Renal cortical epithelial cell (primary cell): ENCODE measurements at places on chromosomes 1 and 21.

- no peak for DNase-seq
Measured at GRCh38 chr1:245552331-245552730, 397.5 kb downstream of the KIF26B start.

DNA sequence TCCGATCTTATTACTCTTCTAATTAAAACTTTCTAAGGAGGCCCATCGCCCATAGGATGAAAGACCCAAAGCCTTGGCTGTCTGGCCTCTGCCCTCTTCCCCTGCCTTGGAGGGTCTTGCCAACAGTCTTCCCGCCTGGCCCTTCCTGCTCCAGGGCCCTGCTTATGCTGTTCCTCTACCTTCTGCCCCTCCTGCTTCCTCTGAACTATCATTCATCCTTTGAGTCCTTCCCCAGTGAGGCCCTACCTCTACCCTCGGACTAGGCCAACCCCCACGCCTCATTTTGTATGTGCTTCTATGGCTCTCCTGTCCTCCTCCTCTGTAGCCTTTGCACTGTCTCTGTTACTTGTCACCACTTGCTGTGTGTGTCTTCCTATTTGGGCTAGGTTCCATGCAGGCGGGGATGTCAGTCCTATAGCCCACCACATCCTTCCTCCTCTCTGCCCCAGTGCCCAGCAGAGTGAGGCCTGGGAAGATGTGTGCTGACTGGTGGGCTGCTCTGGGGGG is 5.4 kb downstream of the RUSC1 start:
- DNase-seq = no peak

DNA sequence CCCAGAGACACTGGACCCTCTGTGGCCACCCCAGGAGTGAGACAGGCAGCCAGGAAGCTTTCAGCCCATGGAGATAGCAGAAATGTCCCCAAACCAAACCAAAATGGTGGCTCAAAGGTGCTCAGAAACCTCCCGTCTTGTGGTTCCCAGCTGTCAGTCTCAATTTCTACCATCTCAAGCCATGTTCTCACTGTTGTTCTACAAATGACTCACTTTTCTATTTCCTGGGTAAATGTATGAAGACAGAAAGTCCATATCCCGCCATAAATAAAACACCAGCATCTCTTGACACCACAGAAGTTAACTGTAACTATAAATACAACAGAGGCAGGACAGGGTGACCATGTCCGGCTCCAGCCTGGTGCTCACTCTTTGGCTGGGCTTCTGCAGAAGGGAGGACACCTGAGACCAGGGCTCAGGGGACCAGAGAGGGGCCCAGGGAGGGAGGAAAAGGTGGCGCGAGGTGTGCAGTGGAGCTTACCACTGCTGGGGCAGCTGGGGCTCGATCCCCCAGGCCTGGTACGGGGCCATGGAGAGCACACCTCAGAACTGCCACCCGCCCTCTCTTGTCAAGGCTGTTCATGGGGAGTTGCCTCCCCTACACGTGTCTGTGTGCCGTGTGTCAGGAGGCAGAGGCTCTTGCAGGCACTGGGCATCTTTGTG is 43.6 kb downstream of the EPHB2 start:
- DNase-seq = no peak

DNA sequence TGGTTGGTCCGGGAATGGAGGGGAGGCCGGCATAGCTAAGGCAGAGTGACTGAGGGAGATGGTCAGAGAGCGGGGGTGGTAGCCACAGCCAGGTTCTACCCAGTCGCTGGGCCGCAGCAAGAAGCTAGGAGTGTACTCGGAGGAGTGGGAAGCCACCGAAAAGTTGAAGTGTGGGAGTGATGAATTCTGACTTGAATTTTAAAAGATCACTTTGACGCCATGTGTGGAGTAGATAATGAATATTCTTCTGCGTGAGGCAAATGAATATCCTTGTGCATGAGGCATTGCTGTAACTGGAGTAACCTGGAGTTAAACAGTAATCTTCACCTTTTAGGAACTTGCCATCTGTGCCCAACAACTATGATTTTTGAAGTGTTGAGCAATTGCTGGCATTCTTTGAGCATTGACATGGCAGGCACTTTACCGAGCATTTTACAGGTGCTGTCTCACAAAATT is 6.9 kb downstream of the CTPS1 start:
- DNase-seq = peak; percentile 79

DNA sequence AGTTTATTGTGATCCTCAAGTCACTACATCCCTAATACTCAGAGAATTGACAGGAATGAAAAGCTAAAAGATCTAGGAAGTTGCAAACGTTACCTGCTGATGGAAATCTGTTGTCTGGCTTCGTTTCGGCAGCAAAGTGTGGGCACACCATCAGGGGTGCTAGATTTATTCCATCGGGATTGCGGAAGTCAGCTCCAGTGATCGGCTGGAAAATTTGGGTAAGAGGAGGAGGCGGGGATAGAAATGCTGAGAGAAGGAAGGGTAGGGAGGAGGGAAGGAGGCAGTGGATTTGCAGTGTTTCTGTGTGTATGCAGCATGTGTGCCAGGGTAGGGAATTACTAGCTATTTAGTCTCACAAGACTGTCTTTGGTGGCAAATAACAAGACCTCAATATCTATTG is at the start of gene CTSK:
CTSK (minus strand) TSS at position 140 of the 400 bp plus-strand sequence. CDS start 1,455 bp downstream, outside the sequence.
- no peak for DNase-seq

- no peak for DNase-seq
Measured at GRCh38 chr1:201454608-201455007, 14.4 kb downstream of the PHLDA3 start.

DNA sequence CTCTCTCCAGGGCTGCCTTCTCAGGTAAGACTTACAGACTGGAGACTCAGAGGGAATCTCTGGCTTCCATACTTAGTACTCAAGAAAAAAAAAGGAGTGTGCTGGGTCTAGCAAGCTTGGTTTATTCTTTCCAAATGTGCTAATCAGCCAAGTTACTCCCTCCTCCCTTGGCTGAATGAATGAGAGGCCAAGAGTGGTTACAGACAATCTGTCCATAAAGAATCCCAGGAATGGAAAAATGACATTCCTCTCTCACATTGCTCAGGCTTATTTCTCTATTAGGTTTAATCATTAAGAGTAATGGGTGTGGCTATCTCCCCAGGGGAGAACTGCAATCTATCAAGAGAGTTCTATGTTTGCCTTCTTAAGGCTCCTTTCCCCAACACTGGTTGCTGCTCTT is 547.3 kb upstream of the PLXNA2 start:
- peak; percentile 99 for DNase-seq

GRCh38 chr1:87735750-87736149 is 407.1 kb downstream of the LMO4 start:
- no peak for DNase-seq

GRCh38 chr1:109959974-109960744 is 24.4 kb upstream of the AHCYL1 start:
- peak; percentile 74 for DNase-seq

GRCh38 chr1:213032651-213033050 is 17.0 kb upstream of the ANGEL2 start:
- DNase-seq = no peak

DNA sequence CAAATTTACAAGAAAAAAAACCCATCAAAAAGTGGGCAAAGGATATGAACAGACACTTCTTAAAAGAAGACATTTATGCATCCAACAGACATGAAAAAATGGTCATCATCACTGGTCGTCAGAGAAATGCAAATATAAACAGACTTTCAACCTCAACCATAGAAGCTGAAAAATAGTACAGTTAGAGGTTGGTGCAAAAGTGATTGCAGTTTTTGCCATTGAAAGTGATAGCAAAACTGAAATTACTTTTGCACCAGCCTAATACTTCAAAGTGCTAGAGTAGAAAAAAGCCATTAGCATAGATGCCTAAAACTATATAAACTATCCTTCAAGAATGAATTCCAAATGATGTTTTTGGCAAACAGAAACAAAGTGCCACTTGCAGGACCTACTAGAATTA is 365.8 kb upstream of the DPYD start:
- DNase-seq = no peak

GRCh38 chr1:161241682-161242081 is 3.7 kb upstream of the NR1I3 start:
- DNase-seq = no peak
